ENCODE measurements at places on chromosomes 5 and 9.

DNA sequence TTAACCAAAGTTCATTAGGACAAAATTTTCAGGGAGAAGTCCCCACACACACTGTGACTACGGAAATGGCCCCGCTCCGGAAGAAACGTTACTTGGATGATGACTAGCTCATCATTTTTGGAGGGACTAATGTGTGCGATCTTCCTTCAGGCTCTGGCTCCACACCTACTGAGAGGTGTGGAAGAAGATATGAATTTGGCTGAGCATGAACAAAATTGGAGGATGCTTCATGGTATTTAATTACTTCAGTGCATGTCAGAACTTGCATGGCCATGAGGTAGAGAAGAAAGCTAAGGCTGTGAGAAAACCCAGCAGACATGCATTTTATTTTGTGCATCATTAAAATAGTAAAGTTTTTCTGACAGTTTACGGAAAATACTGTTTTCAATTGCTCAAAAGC is 202.1 kb upstream of the TLE4 start:
- no peak for DNase-seq

GRCh38 chr9:36158122-36158521 is 11.1 kb upstream of the CCIN start:
- no peak for DNase-seq

DNA sequence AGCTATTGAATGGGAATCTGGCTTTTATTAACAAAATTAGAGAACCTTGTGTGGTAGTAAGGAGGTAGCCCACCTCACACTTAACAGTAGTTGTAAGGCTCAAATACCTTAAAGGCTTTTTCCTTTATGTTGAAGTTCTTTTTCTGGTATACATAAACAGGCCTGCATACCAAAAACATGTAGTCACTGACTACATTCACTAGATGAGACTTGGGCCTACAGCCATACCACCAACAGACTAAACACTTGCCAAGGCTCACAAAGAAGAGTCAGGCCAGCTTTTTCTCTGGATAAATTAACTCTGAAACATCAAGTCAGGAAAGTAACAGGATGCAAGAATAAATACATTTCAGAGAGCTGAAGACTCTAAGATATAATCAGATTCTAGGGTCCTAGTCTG is 78.6 kb upstream of the MPDZ start:
- DNase-seq = peak; percentile 77

DNA sequence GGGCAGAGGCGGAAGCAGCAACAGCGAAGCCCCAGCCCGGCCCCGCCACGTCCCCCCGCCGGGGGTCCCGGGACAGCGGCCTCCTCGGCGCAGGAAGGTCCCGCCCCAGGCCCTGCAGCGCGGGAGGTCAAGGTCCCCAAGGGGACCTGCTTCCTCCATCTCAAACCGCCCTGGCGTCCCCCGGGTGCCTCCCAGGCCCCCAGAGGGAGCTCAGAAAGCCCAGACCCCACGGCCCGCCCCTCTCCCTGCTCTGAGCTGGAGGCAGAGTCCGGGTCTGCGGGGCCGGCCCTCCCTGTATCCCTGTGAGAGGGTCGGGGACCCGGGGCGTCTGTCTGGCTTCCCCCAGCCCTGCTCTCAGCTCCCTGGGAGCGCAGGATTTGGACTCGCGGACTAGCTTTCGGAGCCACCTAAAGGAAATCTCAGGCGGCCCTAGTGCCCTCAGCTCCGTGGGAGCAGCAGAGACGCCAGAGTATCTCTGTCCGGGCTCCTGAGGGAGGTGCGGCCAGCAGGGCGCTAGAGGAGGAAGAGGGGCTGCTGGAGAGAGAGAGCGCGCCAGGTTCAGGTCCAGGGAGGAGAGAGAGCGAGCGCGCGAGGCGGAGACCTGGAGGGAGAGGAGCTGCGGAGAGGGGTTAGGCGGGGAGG is 30.7 kb downstream of the EXOC3 start:
- DNase-seq = peak; percentile 37

DNA sequence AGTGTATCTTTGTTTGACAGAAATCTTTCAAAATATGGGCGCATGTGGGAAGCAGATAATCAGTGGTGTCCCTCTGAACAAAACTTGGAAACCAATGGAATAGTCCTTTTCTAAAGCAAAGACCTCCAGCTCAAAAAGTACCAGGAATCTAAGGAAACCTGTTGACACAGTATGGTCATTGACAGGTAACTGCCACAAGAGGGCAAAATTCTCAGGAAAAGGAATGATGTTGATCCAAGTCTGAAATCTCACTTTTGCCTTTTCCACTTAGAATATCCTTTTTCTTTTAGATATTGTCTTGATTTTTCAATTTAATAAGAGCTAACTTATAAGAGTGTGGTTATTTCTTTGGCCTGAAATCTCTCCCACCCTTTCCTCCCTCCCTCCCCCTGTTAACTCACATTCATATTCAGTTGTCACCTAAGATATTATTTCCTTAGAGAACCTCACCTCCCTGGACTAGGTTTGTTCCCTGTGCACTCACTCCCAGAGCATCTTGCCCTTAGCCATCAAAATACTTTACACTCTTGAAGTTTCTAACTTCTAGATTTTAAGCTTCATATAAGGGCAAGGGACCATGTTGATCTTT is 59.0 kb upstream of the BARX1 start:
- DNase-seq = peak; percentile 56

DNA sequence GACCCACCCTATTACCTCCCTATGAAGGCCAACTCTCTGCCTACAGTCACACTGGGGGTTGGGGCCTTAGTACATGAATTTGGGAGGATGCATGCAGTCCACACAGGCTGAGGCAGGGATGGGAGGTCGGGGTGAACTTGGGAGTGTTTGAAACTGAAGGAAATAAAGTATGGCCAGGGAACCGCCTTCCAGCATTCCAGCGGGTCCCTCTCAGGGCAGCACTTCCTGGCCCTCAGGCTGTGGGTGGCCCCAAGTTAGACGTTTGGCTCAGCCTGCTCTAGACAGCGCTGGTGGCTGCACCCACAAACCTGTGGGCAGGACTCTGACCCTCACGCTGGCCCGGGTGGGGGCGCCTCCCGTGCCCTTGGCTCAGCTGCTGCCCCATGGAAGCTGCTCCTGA is 74.3 kb downstream of the UBE2QL1 start:
- no peak for DNase-seq

DNA sequence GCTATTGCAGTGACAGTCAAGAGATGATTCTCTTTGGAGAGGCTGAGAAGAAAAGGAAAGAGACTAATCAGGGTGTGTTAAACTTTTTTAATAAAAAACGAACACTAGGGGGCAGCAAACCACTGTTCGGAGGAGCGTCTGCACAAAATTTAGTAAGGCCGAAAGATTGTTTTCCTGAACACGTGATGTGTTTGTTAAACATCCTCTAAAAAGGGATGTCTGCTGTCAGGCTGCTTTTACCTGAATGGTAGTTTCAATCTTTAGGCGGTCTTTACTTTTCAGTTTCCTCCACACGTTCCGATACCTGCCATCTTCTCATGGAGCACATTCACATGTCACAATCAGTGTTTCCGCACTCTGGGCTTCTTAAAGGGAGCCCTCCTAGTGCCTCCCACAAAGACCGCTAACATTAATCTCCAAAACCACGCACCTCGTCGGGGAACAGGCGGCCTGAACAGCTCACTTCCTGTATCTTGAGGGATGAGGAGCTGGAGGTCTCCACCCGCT is 125.2 kb downstream of the GPBP1 start:
- peak; percentile 89 for DNase-seq

GRCh38 chr5:120706877-120707276 is 242.8 kb downstream of the PRR16 start:
- DNase-seq = no peak

- peak; percentile 63 for DNase-seq
Observed at GRCh38 chr5:115098041-115098702, 71.5 kb downstream of the TRIM36 start.

GRCh38 chr5:15366676-15367391 is 133.1 kb upstream of the FBXL7 start:
- peak; percentile 6 for DNase-seq

DNA sequence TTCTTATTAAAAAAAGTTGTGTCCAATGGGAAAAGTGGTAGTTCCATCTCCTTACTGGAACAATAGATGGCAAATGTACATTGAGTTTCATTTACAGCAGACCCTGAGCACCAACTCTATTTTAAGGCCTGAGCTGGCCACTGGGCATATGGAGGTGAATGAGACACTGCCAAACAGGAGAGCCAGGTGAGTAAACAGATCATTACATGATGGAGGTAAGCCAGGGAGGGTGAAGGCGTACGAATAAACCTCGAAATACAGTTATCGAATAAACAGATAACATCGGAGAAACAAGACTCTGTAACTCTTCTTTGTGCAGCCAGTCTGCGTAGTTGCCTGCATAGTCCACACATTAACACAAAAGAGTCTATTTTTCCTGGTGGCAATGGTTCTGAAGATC is 446.4 kb upstream of the KLF4 start:
- no peak for DNase-seq

GRCh38 chr9:113403646-113404045 is 2.6 kb upstream of the ALAD start:
- no peak for DNase-seq

GRCh38 chr9:6973762-6974161 is 216.0 kb downstream of the KDM4C start:
- DNase-seq = no peak

DNA sequence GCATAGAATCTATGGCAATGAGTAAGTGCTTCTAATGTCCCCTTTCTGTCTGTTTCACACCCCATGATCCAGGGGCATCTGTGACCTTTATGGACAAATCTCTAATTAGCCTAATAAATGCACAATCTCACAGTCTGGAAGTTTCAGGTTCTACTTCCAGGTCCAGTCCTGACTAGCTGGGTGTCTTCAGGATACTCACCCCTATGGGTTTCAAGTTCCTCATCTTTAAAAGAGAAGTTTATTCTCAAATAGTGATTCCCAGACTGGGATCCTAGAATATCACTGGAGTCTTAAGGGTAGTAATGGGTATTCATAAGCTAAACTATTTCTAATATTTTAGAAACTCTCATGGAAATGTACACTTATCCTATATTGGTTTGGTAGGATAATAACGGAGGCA is 77.2 kb upstream of the ABCA1 start:
- DNase-seq = no peak

- no peak for DNase-seq
Observed at GRCh38 chr9:104412238-104412637, 91.8 kb upstream of the OR13F1 start.

DNA sequence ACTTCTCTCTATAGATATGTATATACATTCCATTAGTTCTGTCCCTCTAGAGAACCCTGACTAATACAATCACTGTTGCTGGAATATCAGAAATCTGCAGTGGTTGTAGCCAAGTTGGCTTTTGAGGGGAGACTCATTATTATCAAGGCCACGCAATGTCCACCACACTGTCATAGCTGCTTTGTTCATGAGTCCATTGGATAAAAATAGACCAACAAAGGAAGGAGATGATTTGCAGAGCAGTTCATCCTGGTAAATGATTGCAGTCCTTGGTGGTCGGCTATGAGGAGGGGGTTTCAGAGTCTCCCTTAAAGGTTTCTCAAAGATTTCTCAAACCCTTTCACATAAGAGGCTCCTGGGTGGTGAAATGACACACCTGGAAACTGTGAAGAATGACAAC is 192.8 kb upstream of the ANKH start:
- DNase-seq = no peak

- DNase-seq = no peak
Observed at GRCh38 chr5:125579182-125579581, 832.7 kb upstream of the ZNF608 start.

DNA sequence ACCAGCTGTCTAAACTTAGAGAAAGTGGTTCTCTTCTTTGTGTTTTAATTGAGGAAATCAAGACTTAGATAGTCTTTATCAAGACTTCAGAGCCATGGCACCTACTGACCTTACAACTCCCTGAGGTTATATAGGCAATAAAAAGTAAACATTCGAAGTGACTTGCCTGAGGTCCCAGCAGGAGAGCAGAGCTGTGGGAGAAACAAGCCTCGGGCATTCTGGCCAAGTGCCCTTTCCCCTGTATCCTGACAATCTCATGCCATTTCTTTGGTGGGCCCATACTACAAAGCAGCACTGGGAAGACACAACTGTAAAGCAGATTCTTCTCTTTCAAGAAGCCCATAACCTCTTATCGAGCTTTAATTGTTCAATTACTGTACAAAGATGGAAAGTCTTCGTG is 23.1 kb downstream of the FREM1 start:
- DNase-seq = no peak

DNA sequence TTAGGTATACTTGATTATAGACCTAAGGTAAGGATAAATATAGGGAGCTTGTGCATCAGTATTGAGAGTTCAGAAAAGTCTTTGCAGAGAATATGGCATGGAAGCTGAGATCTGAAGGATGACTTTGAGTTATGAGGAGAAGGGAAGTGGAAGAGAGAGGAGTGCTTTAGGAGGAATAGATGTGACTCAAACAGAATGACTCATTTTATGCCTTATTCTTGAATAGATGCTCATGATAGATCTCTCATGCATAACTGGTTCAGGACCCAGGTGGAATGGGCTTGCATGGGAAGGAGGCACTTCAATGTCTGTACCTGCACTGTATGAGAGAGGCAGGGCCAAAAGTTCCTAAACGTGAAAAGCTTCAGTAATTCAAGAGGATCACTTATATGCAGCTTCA is 103.3 kb downstream of the CWC27 start:
- DNase-seq = no peak

GRCh38 chr5:58786035-58786434 is 203.2 kb downstream of the RAB3C start:
- DNase-seq = no peak

- peak; percentile 23 for DNase-seq
Observed at GRCh38 chr9:5388026-5388819, 48.5 kb upstream of the RLN1 start.

DNA sequence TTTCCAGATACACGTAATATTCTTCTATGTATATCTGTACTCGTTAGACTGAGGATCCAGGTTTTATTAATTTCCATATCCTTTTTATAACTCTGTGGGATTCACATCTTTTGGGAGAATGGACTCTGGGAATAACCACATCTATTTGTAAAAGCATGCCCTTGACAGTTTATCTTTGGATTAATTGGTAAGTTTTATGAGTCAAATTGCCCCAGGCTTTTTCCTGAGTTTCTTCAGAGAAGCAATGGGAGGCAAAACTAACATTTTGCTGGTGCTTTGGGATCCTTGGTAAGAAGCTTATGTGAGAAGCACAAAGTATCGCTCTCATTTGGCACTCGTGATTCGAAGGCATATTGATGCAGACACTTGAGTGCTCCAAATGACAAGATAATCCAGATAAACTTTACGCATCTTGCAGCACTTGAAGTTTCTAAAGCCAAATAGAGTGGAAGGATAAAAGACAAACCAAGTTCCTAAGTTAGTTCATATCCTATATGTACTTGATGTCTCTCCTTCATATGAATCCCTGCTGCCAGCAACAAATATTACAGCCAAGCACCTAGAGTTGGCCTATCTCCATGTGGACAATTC is 324.7 kb downstream of the TLE4 start:
- peak; percentile 3 for DNase-seq

DNA sequence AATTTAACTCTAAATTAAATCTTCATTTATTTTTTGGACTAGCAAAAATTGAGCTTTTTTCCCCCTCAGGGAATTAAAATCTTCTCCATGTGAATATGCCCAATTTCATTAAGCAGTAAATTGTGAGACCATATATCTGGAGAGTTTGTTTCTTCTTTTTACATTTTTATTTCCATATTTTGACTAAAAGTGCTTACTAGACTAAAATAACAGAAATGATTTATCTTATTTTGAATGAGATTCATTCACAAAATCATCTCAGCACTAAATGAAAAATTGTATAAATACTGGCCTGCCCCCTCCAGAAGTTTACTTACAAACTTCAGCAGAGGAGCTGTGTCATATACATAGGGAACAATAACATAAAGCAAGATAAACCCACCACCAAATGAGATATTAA is 26.6 kb downstream of the MAPKAP1 start:
- DNase-seq = no peak

- no peak for DNase-seq
Observed at GRCh38 chr9:16561121-16561520, 309.3 kb downstream of the BNC2 start.

GRCh38 chr5:112258571-112258970 is 160.5 kb downstream of the EPB41L4A start:
- DNase-seq = no peak
